ENCODE measurements at places on chromosomes 13 and 19. TPM values are rescaled to one million over a fixed set of nuclear protein-coding genes. Genes with fewer than 3 reads are reported as not detected.

- no peak for DNase-seq
Measured at GRCh38 chr13:21316376-21316775, 139.9 kb downstream of the MRPL57 start.

GRCh38 chr19:41896581-41896942 lies 13.6 kb downstream of the ARHGEF1 start:
- DNase-seq, result no peak

CARM1 gene
- 19.0 TPM for total RNA-seq

DNA sequence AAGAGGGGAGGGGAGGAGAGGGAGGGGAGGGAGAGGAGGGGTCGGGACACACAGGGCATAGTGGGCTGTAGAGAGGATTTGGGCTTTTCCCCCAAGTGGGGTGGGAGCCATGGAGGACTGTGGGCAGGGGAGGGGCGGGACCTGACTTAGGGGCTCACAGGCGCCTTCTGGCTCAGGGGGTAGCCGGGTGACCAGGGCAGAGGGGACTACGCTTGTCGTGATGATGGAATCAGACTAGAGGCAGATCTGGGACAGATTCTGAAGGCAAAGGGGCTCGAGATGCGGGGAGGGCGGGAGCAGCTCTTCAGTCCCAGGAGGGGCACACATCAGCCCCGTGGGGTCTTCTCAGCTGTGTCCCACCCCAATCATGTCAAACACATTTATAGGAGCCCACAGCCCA lies 13.5 kb downstream of the NDUFA11 start:
- DNase-seq, result no peak

SPRED3 gene
- 0.39 TPM for total RNA-seq

ZNF253 gene
- 2.4 TPM for total RNA-seq
